Right ventricle myocardium superior (tissue), 1 donor: ENCODE measurements at places on chromosomes 13 and 19. TPM values are rescaled to one million over a fixed set of nuclear protein-coding genes. Genes with fewer than 3 reads are reported as not detected.
A peak's percentile ranks its signal among the peaks of the same experiment; 100 is the strongest.

- no peak for DNase-seq
Observed at GRCh38 chr13:98912846-98913245, 65.0 kb downstream of the DOCK9 start.

- DNase-seq = peak; percentile 86
Observed at GRCh38 chr19:38831142-38831605, 420 bp downstream of the ECH1 start.

DNA sequence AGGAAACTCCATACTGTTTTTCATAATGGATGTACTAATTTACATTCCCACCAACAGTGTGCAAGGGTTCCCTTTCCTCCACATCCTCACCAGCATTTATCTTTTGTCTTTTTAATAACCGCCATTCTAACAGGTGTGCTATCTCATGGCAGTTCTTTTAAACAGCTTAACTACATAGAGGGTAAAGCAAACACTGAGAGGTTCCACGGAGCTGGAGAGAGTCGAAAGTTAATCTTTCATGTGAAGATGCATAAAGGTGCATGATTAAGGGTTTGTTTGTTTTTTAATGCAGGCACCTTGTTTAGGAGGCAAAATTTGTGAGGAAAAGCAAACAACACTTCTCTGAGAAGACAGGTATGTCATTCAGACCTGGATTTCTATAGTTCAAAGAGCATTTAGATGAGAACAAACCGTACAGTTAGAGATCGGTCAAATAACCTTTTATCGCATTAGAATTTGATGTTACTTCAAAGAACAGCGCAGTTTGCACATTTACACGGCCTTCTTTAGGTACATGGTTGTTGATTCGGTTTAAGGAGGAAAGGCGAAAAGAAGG, 193.9 kb downstream of the RBM26 start:
- no peak for DNase-seq

DNA sequence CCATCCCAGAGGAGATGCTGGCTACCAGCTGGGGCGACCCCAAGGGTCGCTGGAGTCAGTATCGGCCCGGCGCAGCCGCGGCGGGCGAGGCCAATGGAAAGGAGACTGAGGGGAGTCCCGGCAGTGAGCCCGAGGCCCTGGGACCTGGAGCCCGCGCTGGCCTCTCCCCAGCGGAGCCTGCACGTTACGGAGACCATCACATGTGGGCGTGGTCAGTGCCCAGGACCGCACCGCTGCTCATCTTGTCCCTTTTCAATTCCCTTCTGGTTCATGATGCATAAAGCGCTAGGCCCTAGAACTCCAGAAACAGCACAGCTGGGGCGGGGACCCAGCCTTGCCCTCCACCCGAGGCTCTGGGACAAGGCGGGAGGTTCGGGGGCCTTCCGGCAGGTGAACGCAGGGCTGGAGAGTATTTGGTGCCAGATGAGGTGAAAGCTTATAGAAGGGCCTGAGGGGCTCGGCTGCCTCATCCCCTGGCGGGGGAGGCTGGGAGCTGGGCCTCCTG, 8.0 kb downstream of the C19orf25 start:
- DNase-seq = no peak

DNA sequence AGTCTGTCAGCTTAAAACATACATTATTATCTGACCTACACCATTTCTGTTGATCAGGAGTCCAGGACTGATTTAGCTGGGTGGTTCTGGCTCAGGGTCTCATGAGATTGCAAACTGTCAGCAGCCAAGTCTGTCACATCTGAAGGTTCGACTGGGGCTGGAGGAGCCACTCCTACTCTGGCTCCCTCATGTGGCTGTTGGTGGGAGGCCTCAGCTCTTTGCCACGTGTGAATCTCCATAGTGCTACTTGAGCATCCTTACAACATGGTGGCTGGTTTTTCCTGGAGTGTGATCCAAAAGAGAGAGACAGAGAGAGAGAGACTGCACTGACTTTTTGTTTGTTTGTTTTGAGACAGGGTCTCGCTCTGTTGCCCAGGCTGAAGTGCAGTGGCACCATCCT, 63.6 kb upstream of the NFIC start:
- DNase-seq = no peak

SLAIN1 gene
- 6.0 TPM for total RNA-seq

CLIP3 gene
- total RNA-seq = 4.1 TPM
